Type B pancreatic cell (in vitro differentiated cells): ENCODE measurements at places on chromosomes 16 and 17.
A peak's percentile ranks its signal among the peaks of the same experiment; 100 is the strongest.

DNA sequence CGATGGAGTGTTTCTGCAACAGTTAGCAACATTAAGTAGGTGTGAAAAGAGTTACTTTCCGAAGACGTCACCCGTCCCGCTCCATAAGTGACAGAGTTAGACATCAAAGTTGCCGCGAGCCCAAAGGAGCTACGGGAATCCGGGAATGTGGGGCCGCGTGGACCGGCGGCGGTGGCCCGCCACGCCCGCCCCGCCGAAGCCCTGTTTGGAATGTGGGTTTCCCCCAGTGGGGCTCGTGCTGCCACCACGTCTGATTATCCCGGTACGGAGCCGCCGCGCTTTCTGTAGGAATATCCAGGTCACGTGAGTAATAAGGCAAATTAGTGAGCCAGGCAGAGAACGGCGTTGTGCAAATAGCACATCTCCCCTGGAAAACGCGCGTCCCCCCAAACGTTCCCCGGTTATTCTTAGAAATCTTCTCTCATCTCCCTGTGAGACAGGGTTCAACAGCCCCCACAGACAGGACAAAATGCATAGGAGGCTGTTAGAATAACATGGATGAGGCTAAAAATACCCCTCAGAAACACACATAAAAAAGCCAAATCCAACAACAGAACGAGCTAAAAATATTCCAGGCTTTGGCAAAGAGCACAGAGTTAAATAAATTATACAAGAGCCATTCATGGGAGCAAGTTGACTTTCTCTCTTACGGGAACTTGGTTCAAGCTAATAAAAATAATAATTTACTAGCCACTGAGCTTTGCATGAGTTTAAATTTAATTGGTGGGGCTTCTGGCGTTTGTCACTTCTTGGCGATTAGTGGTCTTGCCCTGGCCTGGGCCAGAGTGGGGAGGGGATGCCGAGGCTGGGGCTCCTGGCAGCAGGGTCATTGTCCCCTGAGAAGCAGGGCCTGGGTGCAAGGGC lies 8.6 kb downstream of the BAHCC1 start:
- DNase-seq = no peak

GRCh38 chr17:27741361-27741861 lies 58.9 kb downstream of the NOS2 start:
- DNase-seq = no peak

DNA sequence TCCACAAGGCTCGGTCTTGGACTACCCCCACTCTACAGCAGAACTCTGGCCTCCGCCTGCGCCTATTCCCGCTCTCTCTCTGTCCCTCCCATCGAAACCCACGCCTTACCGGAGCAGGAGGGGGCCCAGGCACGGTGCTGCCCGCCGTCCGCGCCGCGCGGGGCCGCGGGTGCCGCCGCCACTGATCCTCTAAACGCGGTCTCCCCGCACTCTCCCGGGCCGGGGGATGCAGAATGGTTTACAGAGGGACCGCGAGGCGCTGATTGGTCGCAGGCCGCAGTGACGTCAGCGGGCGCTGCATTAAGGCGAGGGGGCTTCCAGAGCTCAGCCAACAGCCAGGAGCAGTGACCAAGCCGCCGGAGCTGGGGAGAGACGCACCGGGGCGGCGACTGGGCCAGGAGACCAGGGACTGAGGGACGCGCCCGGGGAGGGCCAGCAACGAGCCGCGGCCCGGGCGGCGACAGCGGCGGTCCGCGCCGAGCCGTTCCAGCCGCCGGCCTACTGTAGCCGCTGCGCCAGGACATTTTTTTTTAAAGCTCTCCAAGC lies 747 bp upstream of the LHX1 start:
- peak; percentile 75 for DNase-seq

GRCh38 chr17:73932216-73932749 lies 271.2 kb upstream of the RPL38 start:
- no peak for DNase-seq

GRCh38 chr16:50616386-50616785 lies 64.7 kb downstream of the SNX20 start:
- no peak for DNase-seq

DNA sequence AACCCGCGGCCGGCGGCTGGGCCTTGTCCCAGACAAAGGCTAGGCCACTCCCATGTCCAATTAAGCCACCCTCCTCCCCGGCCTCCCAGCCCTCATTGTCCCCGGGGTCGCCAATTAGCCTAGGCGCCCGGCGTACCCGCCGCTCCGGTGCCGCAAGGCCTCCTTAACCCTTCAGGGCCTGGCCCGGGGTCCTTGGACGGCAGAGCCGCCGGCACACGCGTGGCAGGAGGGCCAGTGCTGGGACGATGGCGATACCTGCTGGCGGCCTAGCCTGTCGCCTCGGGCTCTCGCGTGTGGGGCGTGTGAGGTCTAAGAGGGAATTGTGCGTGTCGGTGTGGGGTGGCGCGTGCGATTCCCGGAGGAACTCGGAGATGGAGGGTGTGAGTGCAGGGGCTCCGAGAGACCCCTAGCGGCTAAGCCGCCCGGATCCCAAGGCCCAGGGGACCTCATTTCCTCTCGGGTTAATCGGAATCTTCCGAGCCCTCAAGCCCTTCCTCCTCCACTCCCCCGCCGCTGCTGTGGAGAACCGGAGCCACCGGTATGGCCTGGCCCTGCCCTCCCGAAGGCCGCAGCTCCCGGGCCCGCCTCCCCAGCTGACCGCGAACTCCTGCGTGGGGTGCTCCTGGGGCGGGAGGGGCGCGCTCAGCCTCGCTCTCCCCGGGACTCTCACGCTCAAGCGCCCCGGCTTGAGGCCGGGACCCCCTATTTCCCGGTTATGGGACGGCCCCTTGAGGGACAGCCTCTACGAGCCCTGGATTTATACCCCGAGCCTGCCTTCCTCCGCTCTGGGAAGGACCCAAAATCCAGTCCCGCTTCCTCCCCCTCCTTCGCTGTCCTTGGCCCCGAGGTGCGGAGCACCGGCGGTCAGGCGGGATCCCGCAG lies 11.9 kb downstream of the TBX2 start:
- peak; percentile 76 for DNase-seq

DNA sequence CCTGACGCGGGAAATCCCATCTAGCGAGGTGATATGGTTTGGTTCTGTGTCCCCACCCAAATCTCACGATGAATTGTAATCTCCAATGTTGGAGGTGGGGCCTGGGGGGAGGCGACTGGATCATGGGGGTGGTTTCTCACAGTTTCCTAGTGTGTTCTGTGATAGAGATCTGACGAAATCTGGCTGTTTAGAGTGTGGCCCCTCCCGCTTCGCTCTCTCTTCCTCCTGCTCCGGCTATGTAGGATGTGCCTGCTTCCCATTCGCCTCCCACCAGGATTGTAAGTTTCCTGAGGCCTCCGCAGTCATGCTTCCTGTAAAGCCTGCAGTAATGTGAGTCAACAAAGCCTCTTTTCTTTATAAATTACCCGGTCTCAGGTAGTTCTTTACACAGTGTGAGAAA lies 31.6 kb downstream of the IFT140 start:
- no peak for DNase-seq

GRCh38 chr17:1639549-1640180 lies 5.9 kb downstream of the SCARF1 start:
- no peak for DNase-seq

DNA sequence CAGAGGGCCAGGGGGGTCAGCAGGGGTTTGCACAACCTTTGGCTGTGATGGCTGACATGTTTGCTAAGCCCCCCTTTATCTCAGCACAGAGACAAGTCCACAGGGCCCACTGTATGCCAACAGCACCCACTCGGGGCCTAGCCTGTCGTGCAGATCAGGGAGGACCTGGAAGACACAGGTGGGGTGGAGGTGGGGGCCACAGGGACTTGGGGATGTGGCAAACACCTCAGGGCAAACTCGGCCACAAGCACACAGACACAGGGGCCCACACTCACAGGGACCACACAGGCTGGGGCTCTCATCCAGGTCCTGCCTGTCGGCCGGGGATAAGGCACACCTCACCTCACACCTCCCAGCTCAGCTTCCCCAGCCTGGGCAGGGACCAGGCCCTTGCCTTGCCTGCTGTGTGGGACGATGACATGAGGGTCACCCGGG lies 87.9 kb downstream of the C16orf78 start:
- DNase-seq = peak; percentile 57

GRCh38 chr16:854808-855410 lies 54.4 kb upstream of the GNG13 start:
- no peak for DNase-seq

GRCh38 chr16:16996827-16997226 lies 473.9 kb downstream of the XYLT1 start:
- no peak for DNase-seq

GRCh38 chr17:49552070-49552751 lies 23.5 kb upstream of the NXPH3 start:
- DNase-seq = peak; percentile 62

GRCh38 chr16:15952265-15952711 lies 2.9 kb downstream of the ABCC1 start:
- DNase-seq = no peak

DNA sequence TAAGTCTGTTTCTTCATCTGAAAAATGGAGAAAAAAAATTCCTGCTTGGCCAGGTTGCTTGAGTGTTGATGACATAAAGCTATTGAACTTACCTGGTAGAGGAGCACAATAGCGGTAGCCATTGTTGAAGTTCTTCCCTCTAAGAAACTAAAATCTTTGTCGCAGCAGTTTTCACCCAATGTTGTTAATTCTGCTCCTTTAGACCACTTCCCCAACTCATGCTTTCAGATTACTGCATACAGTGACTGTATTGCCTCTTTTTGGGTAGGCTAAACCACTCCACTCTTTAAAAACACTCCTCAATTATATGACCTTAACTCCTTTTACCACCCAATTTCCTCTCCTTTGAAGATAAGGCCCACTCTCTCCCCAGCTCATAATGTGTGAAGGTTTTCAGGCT lies 35.7 kb upstream of the CCL2 start:
- no peak for DNase-seq

DNA sequence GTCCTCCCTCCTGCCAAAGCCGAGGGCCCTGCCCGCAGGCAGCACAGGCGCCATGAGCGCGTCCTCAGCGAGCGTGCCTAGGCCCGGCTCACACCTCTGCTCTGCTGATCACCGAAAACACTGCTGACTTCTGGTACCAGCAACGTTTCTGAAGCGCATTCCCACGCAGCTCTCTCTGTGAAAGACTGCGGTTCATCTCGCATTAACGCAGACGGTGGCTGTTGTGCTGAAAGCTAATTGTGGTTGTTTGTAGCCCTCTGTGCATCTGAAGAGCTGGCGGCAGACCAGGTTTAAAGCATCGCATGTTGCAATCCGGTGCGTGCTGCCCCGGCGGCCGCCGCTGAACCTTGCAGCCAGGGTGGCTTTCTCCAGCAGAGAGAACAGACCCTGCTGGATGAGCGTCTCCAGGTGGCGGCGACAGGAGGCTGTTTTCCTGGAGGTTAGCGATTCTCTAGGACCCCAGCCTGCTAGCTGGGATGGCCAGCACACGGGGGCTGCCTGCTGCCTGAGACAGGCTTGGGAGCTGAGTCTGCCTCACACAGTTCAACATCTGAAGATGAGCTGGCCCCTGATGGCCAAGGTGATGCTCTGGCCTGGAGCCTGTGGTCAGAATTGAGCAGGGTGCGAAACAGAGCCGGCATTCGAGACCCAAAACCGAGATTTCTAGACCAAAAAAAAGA lies 49.8 kb upstream of the CHMP6 start:
- DNase-seq = no peak

DNA sequence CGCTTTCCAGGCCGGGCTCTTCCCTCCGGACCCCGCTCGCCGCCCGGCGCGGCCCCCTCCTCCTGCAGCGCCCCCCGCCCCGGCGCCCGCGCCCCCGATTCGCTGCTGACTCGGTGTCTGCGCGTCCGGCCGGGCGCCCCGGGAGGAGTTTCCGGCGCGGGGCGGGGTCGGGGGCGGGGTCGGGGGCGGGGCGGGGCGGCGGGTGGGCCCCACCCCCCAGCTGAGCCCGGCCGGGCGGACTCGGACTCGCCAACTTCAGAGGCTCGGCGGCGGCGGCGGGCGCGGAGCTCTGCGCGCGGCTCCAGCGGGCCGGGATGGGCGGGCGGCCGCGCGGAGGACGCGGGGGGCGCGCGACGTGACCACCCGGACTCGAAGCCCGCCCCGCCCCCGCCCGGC lies at the start of gene METRNL:
TSS of gene METRNL (plus strand) at position 258 of the 396 bp plus-strand sequence. CDS start 207 bp downstream, outside the sequence.
- DNase-seq = no peak

GRCh38 chr16:59238246-59238645 lies 504.1 kb upstream of the GOT2 start:
- no peak for DNase-seq

- DNase-seq = no peak
These were observed 15.5 kb downstream of the TK2 start for GRCh38 chr16:66534376-66534799.

- DNase-seq = peak; percentile 16
These were observed 2.9 kb upstream of the CCDC102A start for GRCh38 chr16:57539072-57539796.

GRCh38 chr17:27802033-27802432 lies 1.7 kb upstream of the NOS2 start:
- DNase-seq = no peak

GRCh38 chr17:63549289-63549945 lies 860 bp upstream of the DCAF7 start:
- DNase-seq = no peak

- DNase-seq = no peak
These were observed 21.0 kb upstream of the FZD2 start for GRCh38 chr17:44536090-44536953.

- no peak for DNase-seq
These were observed 148.7 kb downstream of the AIPL1 start for GRCh38 chr17:6286233-6286632.

- no peak for DNase-seq
These were observed 7.6 kb downstream of the SLC46A1 start for GRCh38 chr17:28398280-28398981.

GRCh38 chr17:60846175-60846574 lies 168.5 kb downstream of the BCAS3 start:
- DNase-seq = no peak

DNA sequence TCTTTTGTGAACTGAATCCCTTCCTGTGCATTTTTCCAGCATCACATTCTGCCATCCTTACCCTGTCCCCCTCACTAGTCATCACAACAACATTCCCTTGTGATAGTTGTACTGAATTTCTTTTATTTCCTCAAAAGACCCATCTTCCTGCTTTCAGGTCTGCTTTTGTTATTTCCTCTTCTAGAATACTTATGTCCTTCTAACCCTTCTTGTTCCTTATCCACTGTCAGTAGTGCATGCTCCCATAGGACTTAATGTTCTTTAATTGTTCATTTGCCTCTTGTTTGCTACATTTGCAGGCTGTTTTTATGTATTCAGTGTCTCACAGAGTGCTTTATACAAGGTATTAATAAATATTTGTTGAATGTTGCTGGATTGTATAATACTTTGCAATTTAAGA lies 73.0 kb downstream of the BCAS3 start:
- no peak for DNase-seq
